ENCODE measurements at places on chromosomes 2 and 18.

DNA sequence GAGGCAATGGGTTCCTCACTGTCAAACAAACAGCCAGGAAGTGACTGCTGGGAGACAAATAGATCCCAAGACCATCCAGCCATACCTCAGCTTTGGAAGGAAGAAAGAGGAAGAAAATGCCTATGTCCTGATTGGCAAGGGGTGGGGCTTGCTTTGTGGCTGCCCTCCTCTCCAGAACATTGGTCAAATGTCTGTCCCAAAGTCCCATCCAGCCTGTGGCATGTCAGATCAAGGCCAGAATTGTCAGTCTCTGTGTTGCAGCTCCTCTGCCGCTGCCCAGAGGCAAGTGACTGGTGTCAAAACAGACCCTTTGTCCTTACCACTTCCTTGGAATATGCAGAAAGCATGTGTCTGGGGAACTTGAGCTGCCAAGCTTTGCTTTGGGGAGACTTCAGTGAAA lies 63.0 kb upstream of the SMAD2 start:
- DNase-seq = no peak

- peak; percentile 56 for DNase-seq
Observed at GRCh38 chr2:136118819-136119716, 1.1 kb upstream of the CXCR4 start.

- DNase-seq = no peak
Observed at GRCh38 chr2:208013285-208014178, 11.8 kb downstream of the PLEKHM3 start.

- no peak for DNase-seq
Observed at GRCh38 chr2:20177556-20178248, 47.2 kb downstream of the SDC1 start.

DNA sequence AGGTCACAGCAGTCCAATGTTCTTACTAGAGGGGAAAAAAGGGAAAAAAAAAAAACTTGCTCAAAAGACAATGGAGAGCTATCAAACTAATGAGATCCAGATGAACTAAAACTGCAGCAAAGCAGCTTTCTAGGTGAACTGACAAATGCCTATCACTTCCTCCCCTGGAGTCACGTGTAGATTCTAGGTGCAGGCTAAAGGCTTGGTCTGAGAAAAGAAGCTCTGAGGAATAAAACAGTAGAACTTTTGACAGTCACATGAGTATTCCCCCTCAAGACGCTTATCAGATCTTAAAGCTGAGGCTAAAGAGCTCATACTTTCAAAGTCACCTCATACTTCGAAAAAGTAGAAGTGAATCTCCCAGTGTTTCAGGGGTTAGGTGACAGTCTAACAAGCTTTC lies 42.3 kb downstream of the SMAD2 start:
- no peak for DNase-seq

- DNase-seq = no peak
Observed at GRCh38 chr2:133130548-133131246, 437.6 kb downstream of the NCKAP5 start.

GRCh38 chr2:185979546-185980071 lies 241.0 kb downstream of the FSIP2 start:
- no peak for DNase-seq

GRCh38 chr2:25279091-25279651 lies 62.6 kb downstream of the DNMT3A start:
- DNase-seq = peak; percentile 85

GRCh38 chr18:78912336-78912735 lies 67.3 kb upstream of the SALL3 start:
- no peak for DNase-seq

- DNase-seq = no peak
Observed at GRCh38 chr2:44107086-44107740, 61.5 kb upstream of the PPM1B start.

DNA sequence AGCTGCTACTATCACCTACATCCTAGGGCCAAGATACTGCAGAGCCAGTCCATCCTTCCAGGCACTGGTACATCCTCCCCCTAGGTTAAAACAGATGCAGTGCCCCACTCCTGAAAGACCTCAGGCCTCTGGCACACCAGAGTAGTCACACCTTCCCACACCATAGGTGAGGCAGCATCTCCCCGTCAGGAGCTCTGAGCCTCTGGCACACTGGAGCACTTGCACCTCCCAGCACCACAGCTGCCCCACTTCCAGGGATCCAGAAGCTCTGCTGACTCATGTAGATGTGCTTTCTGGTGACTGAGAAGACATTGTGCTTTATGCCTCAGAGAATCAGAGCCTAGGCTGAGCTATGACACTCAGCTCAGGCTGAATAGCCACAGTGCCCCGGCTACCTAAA lies 138.4 kb upstream of the COL3A1 start:
- no peak for DNase-seq

- DNase-seq = no peak
Observed at GRCh38 chr18:48563027-48563426, 24.2 kb downstream of the CTIF start.

- no peak for DNase-seq
Observed at GRCh38 chr2:46335391-46336282, 38.4 kb downstream of the EPAS1 start.

GRCh38 chr18:5030636-5031035 lies 166.4 kb downstream of the AKAIN1 start:
- no peak for DNase-seq

GRCh38 chr2:102016399-102016955 lies 24.7 kb downstream of the IL1R2 start:
- DNase-seq = no peak

- no peak for DNase-seq
Observed at GRCh38 chr2:64362562-64363026, 91.4 kb upstream of the LGALSL start.

- DNase-seq = no peak
Observed at GRCh38 chr2:209340522-209340921, 83.3 kb upstream of the MAP2 start.

DNA sequence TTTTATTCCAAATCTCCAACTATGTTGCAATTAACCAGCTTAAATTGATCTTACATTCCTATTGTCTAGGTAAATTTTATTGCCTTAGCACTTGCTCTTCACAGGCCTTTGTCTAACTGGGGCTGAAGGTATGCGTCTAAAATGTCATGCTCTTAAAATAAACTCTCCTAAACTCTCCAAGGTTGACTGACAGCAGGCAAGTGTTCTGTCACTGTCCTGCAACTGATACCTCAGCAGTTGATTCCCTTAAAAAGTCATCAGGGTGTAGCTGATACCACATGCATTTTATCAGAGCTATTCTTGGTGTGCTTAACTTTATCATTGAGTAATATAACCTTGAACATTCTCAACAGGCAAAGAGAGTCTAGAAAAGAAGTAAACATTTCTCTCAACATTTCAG lies 680 bp downstream of the TTN start:
- no peak for DNase-seq

- no peak for DNase-seq
Observed at GRCh38 chr2:15170070-15170775, 390.9 kb downstream of the NBAS start.

DNA sequence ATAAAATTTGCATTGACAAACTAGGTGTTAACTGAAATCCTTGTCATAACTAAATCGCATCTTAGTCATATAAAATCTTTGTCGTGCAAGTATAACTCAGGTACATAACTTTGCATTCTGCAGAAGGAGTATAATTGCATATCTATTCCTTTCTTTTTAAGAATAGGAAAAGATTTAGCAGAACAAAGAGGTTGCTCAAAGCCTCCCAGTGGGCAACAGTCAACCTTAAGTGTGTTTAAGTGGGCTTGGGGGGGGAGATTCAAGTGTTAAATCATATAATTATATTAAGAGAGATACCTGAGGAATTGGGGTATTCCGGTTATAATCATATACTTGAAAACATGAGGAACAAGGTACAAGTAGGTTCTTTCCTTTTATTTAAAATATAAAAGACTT lies 913.3 kb downstream of the CPS1 start:
- DNase-seq = no peak

Data from breast epithelium (tissue), 4 donors.